ENCODE measurements at places on chromosomes 6 and 20. TPM values are rescaled to one million over a fixed set of nuclear protein-coding genes. Genes with fewer than 3 reads are reported as not detected.

ULBP1 gene
- total RNA-seq = 3.5 TPM

- no peak overlapping the region for H3K27ac ChIP-seq
- DNase-seq = no peak
- no peaks in the 10 kb centered on the region for H3K4me1 ChIP-seq
- no peaks in the 10 kb centered on the region for H3K27me3 ChIP-seq
Observed at GRCh38 chr20:9999645-10000044, 35.1 kb upstream of the ANKEF1 start.

USP49 gene
- total RNA-seq = 6.9 TPM

- no peak for DNase-seq
- H3K27ac ChIP-seq = no peak overlapping the region
- no peaks in the 10 kb centered on the region for H3K4me1 ChIP-seq
- no peaks in the 10 kb centered on the region for H3K27me3 ChIP-seq
Observed at GRCh38 chr6:104623052-104623690, 236.5 kb downstream of the HACE1 start.

DNA sequence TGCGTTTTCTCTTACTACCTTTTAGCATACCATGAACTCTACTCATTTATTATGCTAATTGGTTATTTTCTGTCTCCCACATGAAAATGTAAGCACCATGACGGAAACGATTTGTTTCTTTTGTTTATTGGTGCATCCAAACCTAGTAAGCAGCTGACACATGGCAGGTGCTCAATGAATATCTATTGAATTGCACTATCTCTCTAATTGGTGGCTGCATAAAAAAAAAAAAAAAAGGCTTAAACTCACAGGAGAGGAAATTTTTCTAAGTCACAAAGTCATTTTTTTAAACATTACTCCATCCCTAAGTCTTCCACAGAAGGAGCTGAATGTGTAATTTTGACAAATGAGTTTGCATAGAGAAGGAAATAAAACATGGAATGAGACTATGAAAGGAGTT, 608.4 kb downstream of the PTPRT start:
- H3K36me3 ChIP-seq = no peaks in the 10 kb centered on the region
- H3K4me3 ChIP-seq = no peak overlapping the region

FNDC11 gene
- total RNA-seq = 0.89 TPM

DIDO1 gene
- total RNA-seq = 38.2 TPM

ID4 gene
- 0.07 TPM for total RNA-seq

- peak overlapping the region; percentile 63 for H3K4me3 ChIP-seq
- DNase-seq = no peak
- peaks cover 23% of the 10 kb centered on the region for H3K4me1 ChIP-seq
Observed at GRCh38 chr20:50115041-50115512, 2.1 kb upstream of the UBE2V1 start.

GRCh38 chr6:110173506-110174132, 5.9 kb downstream of the WASF1 start:
- H3K27me3 ChIP-seq = no peaks in the 10 kb centered on the region
- no peak for DNase-seq
- no peaks in the 10 kb centered on the region for H3K36me3 ChIP-seq
- H3K4me3 ChIP-seq = no peak overlapping the region

SRXN1 gene
- total RNA-seq = 23.2 TPM

GRCh38 chr6:20777801-20778200, 243.5 kb downstream of the CDKAL1 start:
- DNase-seq = no peak
- H3K4me3 ChIP-seq = no peak overlapping the region
- H3K36me3 ChIP-seq = 0 out of 3 replicates have a peak, but pooled peaks cover 2% of the 10 kb centered on the region
- H3K27ac ChIP-seq = no peak overlapping the region
- no peaks in the 10 kb centered on the region for H3K27me3 ChIP-seq
- H3K4me1 ChIP-seq = no peaks in the 10 kb centered on the region

- H3K4me3 ChIP-seq = no peak overlapping the region
- H3K36me3 ChIP-seq = no peaks in the 10 kb centered on the region
- no peaks in the 10 kb centered on the region for H3K4me1 ChIP-seq
- no peaks in the 10 kb centered on the region for H3K27me3 ChIP-seq
Observed at GRCh38 chr6:74458536-74458935, 747.3 kb downstream of the COL12A1 start.

GRCh38 chr20:18683839-18684238, 96.0 kb downstream of the DTD1 start:
- no peaks in the 10 kb centered on the region for H3K4me1 ChIP-seq
- H3K27ac ChIP-seq = no peak overlapping the region
- no peak overlapping the region for H3K4me3 ChIP-seq
- H3K36me3 ChIP-seq = no peaks in the 10 kb centered on the region

DNA sequence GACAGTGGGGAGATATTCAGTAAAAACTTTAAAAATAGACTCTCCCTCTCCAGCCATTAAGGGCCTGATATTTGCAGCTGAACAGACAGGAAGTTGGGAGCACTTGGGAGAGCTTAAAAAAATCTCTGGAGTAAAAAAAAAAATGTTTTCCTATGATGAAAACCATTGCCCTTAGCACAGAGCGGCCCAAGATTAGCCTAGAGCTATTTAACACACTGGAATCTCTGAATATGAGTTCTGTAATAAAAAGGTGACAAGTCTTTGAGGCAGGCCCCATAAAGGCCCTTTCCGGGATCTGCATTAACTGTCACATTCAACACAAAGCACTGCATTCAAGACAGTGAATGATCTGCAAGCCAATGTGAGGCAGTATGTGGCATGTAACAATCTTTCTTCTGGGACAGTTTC, 393.7 kb downstream of the ZFAND3 start:
- DNase-seq = no peak
- no peak overlapping the region for H3K4me3 ChIP-seq
- no peak overlapping the region for H3K27ac ChIP-seq
- H3K4me1 ChIP-seq = no peaks in the 10 kb centered on the region

EYA2 gene
- not detected for total RNA-seq

GRCh38 chr6:44061375-44062104, 65.7 kb downstream of the MRPL14 start:
- H3K27ac ChIP-seq = no peak overlapping the region
- no peak overlapping the region for H3K4me3 ChIP-seq
- no peaks in the 10 kb centered on the region for H3K36me3 ChIP-seq
- DNase-seq = no peak
- no peaks in the 10 kb centered on the region for H3K27me3 ChIP-seq

PSORS1C2 gene
- not detected for total RNA-seq

TGM3 gene
- not detected for total RNA-seq

GRCh38 chr6:41371992-41372831, 36.8 kb downstream of the NCR2 start:
- no peaks in the 10 kb centered on the region for H3K36me3 ChIP-seq
- H3K4me1 ChIP-seq = peaks cover 26% of the 10 kb centered on the region
- H3K4me3 ChIP-seq = no peak overlapping the region
- H3K27ac ChIP-seq = no peak overlapping the region
- peaks cover 42% of the 10 kb centered on the region for H3K27me3 ChIP-seq

GRCh38 chr20:7383216-7383615, 557.0 kb downstream of the HAO1 start:
- no peak overlapping the region for H3K27ac ChIP-seq
- no peak for DNase-seq
- H3K36me3 ChIP-seq = no peaks in the 10 kb centered on the region
- no peaks in the 10 kb centered on the region for H3K4me1 ChIP-seq

DNA sequence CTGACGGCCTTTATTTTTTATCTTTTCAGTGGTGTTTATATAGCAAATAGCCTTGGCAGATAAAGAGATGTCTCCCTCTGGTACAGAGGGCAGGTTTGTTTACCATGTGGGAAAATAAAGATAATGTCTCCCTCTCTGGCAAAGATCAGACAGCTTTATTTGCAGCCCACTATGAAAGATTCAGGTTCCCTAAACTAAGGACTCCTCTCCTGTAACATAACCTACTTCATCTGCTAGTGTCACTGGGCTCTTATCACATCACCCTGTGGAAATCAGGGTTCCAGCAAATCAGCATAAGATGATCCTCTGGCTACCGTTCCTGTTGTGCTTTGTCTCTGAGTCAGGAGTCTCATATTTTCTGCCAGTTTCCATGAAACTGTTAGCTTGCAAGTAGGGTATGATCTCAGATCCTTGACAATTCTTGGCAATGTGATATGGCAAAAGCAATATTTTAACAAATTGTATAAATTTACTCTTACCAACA, 3.1 kb downstream of the FBXL4 start:
- no peaks in the 10 kb centered on the region for H3K36me3 ChIP-seq
- DNase-seq = peak; percentile 9
- H3K4me1 ChIP-seq = peaks cover 17% of the 10 kb centered on the region

- no peak overlapping the region for H3K27ac ChIP-seq
- no peaks in the 10 kb centered on the region for H3K36me3 ChIP-seq
- peak; percentile 36 for DNase-seq
- H3K4me1 ChIP-seq = peaks cover 12% of the 10 kb centered on the region
- H3K27me3 ChIP-seq = peaks cover 5% of the 10 kb centered on the region
- H3K4me3 ChIP-seq = no peak overlapping the region
Observed at GRCh38 chr6:154606457-154606856, 96.0 kb upstream of the CNKSR3 start.

Data from K562 (cell line).